K562 (cell line): ENCODE measurements at places on chromosomes 4 and X.

DNA sequence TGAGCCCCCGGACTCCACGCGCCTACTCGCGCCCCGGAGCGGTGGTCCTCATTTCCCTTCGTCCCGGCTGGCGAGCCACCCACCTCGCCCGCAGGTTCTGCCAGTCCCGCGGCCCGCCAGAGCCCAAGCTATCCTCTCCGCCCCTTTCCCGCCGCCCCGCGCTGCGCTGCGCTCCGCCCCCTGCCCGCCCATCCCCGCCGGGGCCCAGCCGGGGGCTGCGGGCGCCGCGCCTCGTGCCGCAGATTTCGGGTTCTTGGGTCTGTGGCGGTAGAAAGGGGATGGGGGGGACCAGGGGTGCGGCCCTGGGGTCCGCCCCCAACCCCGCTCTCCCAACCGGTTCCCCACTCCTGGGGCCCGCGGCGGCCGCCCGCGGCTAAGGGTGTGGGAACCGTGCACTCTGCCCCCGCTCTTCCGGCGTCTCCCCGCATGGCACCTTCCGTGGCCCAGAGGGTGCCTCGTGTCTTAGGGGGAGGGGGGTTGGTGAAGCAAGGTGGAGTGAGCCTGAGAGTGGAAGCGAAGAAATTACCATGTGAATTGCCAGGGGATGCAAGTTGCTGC, 650.8 kb upstream of the DIPK2B start:
- DNase-seq, result no peak

- peak; percentile 41 for DNase-seq
These were observed 11.8 kb upstream of the PGK1 start for GRCh38 chrX:78092296-78092695.

GRCh38 chrX:13260598-13260997, 59.3 kb downstream of the ATXN3L start:
- DNase-seq, result no peak

DNA sequence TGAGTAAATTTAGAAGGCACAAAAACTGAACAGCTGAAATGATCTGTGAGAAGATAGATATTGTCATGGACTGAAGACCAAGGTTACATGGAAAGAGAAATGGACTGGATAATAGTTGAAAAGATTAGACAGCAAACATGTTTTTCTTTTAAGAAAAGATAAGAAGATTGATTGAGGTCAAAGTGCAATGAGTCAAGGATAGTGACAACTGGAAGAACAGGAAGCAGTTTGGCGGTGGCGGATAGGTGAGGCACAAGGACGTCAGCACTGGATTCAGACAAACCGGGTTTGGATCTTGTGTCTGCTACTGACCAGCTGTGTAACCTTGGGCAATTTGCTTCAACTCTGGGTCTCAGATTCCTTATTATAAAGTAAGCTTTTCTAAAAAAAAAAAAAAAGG, 2.0 kb upstream of the HPGD start:
- DNase-seq, result peak; percentile 21

GRCh38 chrX:34859191-34859590, 83.4 kb upstream of the FAM47B start:
- DNase-seq, result no peak

DNA sequence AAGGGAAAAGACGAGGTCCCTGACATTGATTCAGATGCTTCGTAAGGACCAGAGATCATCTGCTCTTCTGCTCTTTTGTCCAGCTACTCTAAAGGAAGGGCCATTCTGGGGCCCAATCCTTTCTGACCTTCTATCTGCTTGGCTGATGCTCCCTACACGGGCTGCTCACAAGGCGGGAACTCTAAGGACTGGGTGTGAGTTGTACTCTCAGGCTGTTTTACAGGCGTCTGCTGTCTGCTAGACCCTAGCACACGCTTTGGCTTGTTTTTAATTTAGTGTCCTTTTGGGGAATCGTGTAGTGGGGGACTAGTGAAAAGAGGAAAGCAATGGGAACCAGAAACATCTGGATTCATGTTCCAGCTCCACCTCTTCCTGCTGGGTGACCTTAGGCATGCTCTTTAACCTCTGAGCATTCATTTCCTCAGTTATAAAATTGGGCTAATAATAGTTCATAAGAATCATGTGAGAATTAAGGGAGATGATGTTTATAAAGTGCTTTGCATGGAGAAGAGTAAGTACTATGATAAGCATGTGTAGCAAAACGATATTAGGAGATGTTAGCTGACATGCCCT, 53.1 kb downstream of the CASP3 start:
- DNase-seq, result no peak

- DNase-seq, result no peak
These were observed 64.9 kb downstream of the POLR2B start for GRCh38 chr4:57043347-57044251.

GRCh38 chrX:50579955-50580354, 109.3 kb upstream of the DGKK start:
- DNase-seq, result peak; percentile 39

- no peak for DNase-seq
These were observed 11.0 kb downstream of the ATP5ME start for GRCh38 chr4:663046-663437.

- DNase-seq, result no peak
These were observed 60.8 kb upstream of the ESX1 start for GRCh38 chrX:104315555-104315954.

GRCh38 chr4:176150704-176151103, 44.7 kb downstream of the SPATA4 start:
- DNase-seq, result no peak

DNA sequence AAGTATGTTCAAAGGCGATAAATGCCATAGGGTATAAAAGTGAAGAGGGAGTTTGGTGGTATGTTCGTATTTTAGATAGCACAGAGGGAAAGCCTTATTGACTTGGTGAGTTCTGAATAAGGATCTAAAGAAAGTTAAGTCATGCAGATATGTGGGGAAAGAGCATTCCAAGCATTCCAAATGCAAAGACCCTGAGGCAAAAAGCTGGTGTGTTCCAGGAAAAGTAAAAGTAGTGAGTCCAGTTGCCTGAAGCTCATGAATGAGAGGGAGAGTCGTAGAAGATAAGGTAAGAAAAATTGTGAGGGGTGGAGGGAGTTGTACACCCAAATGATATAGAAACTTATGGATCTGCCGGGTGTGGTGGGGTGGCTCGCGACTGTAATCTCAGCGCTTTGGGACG, 426.7 kb downstream of the RPA4 start:
- peak; percentile 3 for DNase-seq

- DNase-seq, result no peak
These were observed 35.7 kb upstream of the FAM241A start for GRCh38 chr4:112109360-112110058.

DNA sequence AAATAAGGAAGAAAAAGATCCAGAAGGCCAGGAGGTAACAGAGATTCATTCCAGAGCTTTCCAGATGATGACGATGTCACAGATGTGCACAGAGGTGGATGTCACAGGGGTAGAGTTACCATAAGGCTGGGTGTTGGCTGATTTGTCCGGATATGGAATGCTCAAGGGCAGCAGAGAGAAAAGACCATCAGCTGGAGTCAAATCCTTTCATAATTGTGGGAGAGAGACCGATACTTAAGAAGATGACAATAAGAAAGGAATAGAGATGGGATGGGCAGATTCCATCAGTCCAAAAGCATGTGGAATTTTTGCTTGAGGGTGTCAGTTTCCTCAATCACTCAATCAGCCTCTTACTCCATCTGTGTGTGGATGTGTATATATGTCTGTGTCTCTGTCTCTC, 150.4 kb downstream of the CENPC start:
- no peak for DNase-seq

- DNase-seq, result peak; percentile 92
These were observed 32.3 kb upstream of the BBS12 start for GRCh38 chr4:122700178-122700725.

DNA sequence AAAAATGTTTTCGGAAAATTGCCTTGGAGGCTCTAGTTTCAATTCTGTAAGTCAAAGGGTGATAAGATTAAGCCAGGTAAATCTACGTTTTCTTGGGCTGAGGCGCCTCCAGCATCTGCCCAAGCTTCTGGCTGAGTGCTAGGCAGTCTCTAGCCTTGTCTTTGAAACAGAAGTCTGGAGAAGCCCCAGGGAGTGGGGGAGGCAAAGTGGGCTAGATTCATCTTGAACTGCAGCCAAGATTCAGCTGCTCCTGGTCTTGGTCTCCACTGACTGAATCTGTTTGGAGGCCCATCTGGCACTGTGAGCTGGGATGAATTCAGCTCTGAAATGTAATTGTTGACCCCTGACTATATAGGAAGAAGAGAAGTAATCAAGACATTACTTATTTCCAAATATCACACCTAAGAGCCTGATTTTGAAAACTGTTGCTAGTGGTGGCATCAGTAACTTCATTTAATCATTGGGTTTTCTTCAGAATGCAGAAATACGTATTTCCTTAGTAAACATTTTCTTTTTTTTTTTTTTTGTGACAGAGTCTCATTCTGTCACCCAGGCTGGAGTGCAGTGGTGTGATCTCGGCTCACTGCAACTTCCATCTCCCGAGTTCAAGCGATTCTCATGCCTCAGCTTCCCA, 187.3 kb upstream of the LEF1 start:
- no peak for DNase-seq

DNA sequence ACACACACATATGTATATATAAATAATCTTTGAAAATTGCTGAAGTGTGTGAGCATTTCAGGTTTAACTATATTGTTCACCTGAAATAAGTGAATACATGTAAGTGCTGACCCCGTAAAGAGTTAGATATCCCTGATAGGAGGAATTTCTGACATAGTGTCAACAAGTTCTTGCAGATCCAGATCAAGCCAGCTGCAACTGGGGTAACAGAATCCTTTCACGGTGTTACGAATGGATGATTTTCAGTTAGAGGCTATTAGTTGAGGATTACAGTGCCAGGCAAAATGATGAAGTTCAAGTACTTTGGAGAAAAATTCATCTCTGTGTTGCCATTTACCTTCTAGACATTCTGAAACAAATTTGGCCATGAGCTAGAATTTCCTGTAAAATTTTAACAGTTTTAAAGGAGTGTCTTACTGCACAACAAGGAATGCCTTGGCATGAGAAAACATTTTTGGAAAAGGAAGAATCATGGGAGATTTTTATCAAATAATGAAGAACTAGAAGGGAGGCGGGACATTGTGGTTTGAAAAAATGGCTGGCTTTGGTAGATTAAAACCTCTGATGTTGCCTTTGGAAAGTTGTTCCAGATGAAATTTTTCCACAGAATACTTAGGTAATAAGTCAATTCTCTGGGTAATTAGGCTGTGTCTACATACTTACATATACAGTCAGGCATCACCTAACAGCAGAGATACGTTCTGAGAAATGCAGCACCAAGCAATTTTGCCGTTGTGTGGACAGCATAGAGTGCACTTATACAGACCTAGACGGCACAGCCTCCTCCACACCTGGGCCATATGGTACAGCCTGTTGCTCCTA, 84.4 kb upstream of the FAT1 start:
- DNase-seq, result no peak

DNA sequence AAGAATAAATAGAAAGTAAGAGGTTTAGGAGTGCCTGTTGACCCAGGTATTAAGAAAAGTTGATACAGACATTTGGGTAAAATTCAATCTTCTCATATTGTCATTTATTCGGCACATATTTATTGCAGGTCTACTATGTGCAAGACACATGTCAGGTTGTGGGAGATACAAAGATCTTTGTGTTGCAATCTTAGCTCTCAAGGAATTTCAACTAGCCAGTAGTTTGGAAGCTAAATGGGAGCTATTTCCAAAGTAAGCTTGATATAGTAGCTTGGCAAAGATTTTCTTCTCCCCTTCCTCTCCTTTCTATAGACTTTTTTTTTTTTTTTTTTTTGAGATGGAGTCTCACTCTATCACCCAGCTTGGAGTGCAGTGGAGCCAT, 122.9 kb downstream of the SYNPO2 start:
- no peak for DNase-seq

DNA sequence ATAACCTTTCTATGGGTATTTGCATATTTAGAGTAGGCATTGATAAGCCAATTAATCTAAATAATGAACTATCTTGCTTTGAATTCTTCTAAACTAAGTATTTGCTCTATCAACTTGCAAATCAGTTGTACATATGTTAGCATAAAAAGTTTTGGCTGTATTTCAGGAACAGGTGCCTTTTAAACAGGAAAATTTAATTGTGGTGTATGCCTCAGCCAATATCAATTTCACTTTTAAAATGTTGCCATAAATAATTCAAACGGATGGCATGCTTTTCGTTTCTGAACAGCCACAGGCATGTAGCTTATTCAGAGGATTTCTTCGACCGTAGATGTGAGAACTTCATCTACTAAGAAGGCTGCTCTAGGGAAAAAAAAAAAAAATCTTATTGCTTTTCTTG, 99.9 kb downstream of the DCLK2 start:
- DNase-seq, result no peak

GRCh38 chrX:139121616-139122286, 408.8 kb upstream of the F9 start:
- no peak for DNase-seq

- no peak for DNase-seq
These were observed 325.7 kb downstream of the TLL1 start for GRCh38 chr4:166198516-166199310.

DNA sequence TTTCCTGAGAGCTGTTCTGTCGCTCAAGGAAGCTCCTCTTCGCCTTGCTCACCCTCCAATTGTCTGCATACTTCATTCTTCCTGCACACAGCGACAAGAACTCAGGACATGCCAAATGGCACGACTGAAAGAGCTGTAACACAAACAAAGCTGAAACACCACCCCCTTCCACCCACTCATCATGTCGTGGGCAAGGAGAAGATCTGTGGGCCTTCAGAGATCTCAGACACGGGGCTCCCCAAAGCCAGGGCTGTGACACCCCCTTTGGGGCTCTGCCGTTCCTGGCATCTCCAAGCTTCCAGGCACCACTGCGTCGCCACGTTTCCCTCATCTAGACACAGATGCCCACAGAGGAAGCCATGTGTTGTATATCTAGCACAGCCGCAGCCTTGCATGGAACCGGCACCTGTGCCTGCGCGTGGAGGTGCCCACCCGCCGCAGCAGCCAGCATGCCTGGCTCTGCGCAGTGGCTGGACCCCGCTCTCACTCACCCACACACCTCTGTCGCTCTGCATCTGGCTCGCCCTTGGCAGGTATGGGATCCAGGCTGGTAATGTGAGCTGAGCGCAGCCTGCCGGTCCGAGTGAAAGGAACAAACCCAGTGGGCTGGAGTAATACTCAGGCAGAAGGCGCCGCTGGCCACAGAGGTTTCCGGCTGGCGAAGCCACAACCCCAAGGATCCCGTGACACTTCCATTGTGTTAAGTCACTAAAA, 676.4 kb upstream of the INTU start:
- peak; percentile 19 for DNase-seq

DNA sequence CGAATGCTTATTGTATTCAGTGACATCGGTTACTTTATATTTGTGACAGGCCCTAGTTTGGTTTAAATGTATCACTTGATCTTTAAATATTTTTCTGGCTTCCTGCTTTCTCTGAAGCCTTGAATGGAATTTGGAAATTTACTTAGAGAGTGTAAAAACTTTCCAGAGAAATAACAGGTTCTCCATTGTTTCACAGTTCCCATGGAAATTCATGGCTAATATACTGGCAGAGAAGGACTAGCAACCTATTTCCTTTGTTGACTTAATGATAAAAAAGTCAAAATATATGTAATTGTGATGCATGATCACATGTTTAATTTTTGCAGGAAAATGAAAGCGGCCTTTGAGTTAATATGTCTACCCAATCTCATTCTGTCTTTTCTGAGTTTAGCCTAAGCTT, 13.2 kb downstream of the NEIL3 start:
- DNase-seq, result no peak
